ENCODE measurements at places on chromosomes 5 and 9. TPM values are rescaled to one million over a fixed set of nuclear protein-coding genes. Genes with fewer than 3 reads are reported as not detected.

The LOX gene
- polyA plus RNA-seq = 0.36 TPM

DNA sequence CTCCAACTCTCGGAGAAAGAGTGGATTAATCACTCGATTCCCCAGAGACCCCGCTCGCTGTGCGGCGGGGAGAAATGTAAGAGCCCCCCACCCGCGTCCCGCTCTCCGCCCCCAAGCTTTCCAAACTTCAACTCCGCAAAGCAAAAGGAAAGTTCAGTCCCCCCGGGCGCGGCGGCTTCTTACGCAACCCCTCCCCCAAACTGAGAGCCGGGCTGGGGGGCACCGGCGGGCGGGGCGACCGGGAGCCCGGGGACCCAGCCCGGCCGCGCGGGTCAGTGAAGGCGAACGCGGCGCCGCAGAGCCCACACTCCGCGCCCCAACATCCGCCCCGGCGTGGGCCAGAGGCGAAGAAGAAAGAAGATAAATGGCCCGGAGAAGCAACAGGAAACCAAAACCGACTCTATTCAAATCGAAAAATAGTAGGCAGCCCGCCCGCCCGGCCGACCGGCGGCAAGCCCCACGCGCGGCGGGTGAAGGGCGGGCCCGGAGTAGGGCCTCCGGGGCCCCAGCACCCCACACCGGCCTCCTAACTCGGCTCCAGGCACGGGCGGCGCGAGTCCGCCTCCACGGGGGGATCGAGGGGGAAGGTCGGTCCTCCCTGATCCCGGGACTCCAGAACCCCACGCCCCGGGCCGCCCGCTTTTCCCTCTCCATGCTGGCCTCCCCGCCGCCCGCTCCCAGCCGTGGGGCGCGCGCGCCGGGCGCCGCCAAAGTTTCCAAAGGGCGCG is 720 bp downstream of the NOTCH1 start:
- no peak for DNase-seq

- DNase-seq = no peak
These were observed 13.8 kb downstream of the PTGES2 start for GRCh38 chr9:128113526-128114325.

DNA sequence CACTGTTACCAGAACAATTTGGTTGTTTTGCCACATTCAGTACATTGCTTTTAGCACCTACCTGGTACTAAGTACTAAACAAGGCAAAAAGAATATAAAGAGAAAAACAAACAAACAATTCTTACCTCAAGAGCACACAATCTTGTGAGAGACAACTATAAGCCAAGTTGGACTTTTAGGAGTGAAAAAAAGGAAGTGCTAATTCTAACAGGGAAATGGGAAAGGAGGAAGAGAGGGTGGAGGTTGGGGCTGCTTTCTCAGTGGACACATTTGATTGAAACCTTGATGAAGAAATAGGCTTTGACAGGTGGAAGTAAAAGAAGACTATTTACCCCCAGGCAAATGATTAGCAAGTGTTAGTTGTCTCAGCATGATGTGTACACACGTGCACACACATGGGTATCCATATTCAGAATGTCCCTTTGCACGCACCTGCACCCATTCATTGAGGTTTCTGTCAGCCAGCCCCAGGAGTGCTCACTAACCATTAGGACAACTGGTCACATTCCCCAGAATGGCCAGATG is 302.6 kb downstream of the ACTL7B start:
- DNase-seq = no peak

The QRFP gene
- not detected for polyA plus RNA-seq
